ENCODE measurements at places on chromosomes 1 and 21.

- no peak for DNase-seq
Measured at GRCh38 chr1:3521426-3521825, 67.0 kb downstream of the ARHGEF16 start.

GRCh38 chr1:115782571-115783281 lies 14.2 kb upstream of the CASQ2 start:
- DNase-seq: no peak

DNA sequence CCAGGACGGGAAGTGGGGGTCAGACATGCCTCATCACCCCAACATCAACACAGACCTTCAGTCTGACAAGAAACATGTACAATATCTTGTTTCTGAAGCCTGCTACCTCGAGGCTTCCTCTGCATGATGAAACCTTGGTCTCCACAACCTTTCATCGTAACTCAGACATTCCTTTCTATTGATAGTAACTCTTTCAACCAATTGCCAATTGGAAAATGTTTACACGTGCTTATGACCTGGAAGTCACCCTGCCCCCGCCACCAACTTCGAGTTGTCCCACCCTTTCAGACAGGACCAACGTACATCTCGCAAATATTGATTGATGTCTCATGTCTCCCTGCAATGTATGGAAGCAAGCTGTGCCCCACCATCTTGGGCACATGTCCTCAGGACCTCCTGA lies 159.5 kb downstream of the ETS2 start:
- DNase-seq: no peak

DNA sequence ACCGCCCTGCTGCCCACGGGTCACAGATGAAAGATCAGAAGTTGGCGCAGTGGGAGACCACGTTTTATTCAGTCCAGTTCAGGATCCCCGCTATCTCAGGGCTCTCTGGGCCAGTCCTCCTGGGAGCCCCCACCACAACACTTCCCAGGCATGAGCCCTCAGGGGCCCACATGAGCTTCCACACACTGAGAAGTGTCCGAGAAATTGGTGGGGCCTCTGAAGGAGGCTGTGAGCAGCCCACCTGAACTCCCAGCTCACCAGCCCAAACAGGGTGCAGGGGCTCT lies 12.1 kb downstream of the TRIM46 start:
- no peak for DNase-seq

- no peak for DNase-seq
Measured at GRCh38 chr1:158374860-158375259, 21.2 kb downstream of the CD1E start.

DNA sequence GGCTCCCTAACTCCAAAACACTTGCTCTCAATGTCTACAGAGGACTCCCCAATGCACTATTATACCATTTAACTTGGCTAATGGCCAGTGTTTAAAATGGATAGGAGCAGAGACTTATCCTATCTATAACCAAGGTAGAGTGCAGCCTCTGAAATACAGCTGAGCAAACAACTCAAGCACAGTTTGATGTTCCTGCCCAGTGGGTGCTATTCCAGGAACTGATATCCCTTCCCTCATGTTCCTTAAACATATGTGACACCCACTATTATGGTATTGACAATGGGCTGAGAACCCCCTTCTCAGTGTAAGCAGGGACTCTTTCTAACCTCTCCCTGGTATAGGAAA lies 51.7 kb downstream of the SH3GLB1 start:
- DNase-seq: no peak

DNA sequence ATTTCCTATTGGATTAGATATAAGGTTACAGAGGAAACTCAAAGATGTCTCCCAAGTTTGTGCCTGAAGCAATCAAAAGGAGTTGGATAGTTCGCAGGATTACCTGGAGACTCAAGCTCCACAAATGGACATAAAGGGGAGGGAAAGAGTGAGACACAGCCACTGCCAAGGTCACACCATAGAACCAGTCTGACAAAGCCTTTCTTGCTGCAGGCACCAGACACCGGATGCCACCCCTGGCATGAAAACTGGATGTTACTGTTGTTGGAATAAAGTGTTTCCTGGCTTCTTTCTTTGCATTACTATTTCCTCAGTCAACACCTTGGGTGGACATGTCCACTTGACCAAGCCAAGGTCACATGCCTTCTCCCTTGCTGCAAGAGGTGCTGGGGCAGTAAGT lies 70.6 kb downstream of the SNRPE start:
- DNase-seq: no peak

DNA sequence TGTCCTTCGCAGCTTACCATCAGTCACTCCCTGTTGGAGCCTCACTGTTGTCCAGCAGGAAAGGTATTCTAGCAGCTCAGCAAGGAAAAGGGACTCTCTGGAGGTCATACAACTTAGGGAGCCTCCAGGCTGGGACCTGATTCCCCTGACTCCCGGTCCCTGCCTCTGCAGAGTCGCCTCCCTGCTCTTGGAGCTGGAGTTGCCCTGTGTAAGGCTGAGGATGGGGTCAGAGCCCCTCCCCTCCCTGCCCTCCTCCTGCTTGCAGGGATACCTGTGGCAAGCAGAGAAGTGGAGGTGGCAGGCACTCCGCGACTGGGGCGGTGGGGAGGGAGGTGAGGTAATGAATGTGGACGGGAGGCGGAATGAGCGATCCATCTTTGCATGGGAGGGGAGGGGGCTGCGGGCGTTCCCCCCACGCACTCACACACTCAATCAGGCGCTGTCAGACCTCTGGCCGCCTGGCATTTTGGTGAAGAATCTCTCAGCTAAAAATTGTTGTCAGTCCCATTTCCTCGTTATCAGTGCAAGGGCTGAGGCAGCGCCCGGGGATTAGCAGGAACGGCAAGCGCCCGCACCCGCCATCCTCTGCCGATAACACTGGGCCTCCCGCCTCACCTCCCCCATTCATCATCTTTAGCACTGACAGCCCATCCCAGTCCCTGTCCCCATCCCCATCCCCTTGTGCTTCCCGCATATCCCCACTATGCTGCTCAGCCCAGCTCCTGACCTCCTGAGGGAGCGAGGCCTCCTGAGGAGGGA lies 64.3 kb downstream of the TMEM53 start:
- DNase-seq: no peak

DNA sequence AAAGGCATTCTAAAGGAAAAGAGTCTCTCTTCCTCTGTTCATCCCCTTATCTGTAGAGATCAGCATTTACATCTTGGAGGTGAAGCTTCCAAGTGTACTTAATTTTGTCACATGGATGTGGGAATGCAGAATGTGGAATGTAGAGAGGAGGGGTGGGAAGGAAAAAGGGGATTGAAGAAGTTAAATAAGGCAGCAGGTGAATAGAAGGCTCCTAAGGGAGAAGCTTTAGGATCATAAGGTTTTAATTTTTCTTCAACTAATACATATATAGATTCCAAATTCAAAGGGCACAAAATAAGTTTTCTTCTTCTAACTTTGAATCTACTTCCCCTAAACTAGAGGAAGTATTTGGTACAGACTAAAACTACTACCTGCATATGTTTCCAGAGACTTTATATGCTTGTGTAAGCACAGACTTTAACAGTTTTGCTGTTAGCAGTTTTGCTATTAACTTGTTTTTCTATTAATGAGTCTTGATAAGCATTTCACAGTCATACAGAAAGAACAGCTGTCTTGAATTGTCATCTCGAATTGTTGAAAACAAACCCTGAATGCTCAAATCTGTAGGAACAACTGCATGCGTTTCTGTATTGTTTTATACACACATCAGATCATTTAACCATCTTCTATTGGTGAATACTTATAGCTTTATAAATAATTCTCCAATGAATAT lies 12.7 kb downstream of the TENT5C start:
- DNase-seq: no peak

DNA sequence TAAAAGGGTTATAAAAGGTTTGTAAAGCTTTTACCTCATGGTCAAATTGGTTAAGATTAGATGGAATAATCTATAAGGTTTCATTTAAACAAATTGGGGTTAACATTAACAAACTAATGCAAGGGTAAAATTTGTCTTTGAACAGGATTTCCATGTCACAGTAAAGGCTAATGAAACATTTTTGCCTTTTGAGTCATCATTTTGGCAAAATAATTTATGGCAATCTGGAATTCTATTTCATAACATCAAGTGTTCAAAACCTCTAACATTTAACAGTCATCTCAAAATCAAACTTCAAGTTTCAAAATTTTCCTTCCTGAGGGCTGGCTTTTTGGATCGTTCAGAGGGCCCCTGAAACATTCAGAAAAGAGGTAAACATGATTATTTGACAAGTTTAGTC lies 6.6 kb upstream of the CD46 start:
- DNase-seq: no peak

DNA sequence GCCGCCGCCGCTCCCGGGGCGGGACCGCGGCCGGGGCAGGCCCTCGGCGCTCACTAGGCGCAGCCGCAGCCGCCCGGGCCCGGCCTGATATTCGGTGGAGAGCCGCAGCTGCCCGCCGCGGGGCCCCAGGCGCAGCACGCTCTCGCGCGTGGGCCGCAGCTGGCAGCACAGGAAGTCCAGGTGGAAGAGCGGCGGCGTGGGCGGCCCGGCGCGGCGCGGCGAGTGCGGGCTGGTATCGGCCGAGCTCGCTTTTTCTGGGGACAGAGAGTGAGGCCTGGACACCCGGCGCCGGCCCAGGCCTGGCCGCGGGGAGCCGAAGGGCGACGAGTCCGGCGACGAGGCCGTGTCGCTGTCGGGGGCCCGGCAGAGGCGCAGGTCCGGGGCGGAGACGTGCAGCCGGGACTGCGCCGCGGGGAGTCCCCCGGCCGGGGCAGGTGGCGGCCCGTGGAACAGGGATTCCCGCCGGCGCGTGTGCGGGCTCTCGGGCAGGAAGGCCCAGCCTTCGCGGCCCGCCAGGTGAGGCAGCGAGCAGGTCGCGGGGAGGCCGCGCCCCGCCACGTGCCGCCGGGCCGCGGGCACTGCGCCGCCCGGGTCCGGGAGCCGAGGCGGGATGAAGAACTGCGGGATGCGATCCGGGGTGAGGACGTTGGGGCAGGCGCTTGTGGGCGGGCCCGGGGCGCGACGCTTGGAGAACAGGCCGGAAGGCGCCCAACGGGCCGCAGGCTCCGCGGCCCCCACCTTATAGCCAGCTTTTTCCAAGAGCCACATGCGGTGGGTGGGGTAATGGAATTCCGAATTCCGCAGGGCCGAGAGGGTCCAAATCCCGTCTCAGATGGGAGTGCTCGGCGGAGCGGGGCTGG lies 1.2 kb downstream of the C2CD4D start:
- no peak for DNase-seq

GRCh38 chr21:15159382-15160020 lies 94.7 kb upstream of the NRIP1 start:
- DNase-seq: no peak

GRCh38 chr1:55081905-55082296 lies 42.6 kb downstream of the PCSK9 start:
- DNase-seq: no peak

DNA sequence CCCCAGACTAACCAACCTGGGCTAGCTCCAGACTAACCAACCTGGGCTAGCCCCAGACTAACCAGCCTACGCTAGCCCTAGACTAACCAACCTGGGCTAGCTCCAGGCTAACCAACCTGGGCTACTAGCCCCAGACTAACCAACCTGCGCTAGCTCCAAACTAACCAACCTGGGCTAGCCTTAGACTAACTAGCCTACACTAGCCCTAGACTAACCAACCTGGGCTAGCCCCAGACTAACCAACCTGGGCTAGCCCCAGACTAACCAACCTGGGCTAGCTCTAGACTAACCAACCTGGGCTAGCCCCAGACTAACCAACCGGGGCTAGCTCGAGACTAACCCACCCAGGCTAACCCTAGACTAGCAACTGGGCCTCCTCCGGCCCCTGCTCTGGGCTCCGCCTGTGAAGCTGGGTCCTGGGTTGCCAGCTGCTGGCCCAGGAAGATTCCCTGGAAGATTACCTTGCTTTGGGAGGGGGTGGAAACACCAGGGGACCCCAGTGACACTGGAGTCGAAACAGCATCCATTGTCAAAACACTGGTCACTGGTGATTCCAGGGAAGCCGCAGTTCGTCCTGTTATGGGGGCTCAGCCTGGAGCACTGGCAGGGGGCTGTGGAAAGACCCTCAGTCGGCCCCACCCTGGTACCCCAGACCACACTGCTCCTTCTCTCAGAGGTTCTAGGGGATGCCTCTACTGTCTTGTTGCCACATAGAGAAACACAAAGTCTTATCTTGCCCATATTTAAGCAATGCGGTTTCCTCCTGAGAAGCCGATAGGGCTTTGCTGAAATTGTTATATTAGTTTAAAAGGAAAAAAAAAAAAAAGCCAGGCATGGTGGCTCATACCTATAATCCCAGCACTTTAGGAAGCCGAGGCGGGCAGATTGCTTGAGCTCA lies 1.1 kb downstream of the TFF2 start:
- no peak for DNase-seq
